ENCODE measurements at places on chromosomes 16 and 17.
A peak's percentile ranks its signal among the peaks of the same experiment; 100 is the strongest.

DNA sequence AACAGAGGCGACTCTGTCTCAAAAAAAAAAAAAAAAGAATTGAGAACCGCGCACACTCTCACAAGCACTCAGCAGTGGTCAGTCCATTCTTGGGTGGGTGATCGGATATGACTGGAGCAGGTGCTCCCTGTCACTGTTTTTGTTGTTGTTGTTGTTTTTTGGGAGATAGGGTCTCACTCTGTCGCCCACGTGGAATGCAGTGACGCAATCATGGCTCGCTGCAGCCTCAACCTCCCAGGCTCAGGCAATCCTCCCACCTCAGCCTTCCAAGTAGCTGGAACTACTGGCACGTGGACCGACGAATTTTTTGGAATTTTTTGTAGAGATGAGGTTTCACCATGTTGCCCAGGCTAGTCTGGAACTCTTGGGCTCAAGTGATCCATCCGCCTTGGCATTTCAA lies 30.0 kb downstream of the RAB11FIP3 start:
- no peak for DNase-seq

- DNase-seq: no peak
Observed at GRCh38 chr16:77014441-77014840, 176.5 kb upstream of the MON1B start.

- no peak for DNase-seq
Observed at GRCh38 chr16:50302472-50303005, 36.2 kb downstream of the ADCY7 start.

DNA sequence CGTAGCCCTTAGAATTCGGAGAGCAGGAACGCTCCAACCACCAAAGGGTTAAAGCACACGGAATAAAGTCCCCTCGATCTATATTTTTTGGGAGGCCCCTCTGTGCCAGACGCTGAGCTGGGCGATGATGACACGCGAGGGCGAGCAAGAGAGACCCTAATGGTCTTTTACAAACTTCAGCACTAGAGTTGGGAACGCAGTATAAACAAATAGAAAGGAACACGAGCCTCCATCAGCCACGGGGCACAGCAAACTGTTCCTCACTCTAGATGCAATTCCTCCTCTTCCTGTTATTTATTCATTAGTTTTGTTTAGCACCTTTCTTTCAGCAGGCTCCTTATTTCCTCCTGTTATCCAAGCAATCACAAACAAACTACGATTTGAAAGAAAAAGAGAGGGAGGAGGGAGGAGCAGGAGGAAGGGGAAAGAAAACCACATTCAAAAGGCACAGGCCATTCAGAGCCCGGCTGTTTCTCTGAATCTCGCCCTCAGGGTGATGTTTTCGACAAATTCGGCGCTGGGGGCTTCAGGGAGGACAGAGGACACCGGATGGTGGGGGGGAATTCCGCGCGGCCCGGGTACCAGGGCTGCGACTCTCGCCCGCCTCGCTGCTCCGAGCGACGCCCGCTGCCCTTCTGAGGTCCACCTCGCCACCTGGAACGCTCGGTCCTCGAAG lies 1.6 kb downstream of the TOX3 start:
- DNase-seq: peak; percentile 43

- DNase-seq: no peak
Observed at GRCh38 chr17:63753215-63753614, 11.6 kb upstream of the STRADA start.

DNA sequence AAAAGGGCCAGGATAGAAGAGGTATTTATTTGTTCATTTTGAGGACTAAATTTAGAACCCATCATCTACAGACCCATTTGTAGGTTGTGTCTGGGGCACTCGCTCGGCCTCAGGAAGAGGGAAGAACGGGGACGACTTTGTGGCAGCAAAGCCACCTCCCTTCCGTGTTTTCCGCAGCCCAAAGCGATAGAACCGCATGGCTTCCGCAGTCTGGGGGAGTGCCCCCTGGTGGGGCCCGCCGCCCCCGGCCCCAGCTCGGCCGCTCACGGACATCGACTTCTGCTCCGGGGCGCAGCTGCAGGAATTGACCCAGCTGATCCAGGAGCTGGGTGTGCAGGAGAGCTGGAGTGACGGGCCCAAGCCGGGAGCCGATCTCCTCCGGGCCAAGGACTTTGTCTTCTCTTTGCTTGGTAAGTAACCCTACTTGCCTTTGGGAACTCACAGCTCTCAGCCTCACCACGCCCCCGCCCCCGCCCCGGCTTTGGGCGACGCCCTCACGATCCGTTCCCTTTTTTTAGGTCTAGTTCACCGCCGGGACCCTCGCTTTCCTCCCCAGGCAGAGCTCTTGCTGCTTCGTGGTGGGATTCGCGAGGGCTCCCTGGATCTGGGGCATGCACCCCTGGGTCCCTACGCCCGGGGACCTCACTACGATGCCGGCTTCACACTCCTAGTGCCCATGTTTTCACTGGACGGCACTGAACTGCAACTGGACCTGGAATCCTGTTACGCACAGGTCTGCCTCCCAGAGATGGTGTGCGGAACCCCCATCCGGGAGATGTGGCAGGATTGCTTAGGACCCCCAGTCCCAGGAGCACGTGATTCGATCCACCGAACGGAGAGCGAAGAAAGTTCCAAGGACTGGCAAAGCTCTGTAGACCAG lies 681 bp downstream of the TMEM102 start:
- DNase-seq: peak; percentile 37

DNA sequence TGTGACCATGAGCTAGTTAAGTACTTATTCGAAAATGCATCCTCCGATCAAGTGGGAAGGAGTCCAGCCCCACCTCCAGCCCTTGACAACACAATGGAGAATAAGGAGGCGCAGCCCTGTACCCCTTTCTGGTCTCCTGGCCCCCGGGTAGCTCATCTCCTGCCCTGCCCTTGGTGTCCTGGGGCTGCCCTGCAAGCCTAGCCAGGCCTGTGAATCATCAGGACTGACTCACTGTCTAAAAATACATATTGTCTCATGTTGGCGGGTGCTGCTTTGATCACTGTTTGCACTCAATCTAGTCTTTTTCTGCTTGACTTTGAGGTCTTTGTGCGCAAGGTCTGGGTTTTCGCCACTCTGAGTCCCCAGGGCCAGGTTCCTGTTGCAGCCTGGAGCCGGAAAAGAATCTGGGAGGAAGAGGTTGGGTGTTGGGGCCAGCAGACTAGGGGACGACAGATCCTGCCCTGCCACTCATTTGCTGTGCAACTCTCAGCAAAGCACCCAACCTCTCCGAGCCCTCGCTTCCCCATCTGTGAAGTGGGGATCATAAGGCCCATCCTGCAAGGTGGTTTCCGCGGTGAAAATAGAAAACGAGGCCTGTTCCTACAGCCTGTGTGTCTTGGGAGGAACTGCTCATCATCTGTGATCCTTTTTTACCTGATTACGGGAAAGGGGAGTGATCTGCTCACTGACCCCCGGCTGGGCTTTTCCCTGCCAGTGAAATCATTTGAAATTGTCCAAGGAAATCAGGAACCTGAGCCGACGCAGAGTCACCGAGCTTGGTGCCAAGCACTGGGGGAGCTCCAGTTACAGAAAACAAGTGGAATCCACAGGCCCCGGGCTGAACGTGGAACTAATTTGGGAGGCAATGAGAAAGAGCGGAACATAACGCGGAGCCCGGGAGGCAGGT lies 230.4 kb downstream of the PARN start:
- DNase-seq: no peak

DNA sequence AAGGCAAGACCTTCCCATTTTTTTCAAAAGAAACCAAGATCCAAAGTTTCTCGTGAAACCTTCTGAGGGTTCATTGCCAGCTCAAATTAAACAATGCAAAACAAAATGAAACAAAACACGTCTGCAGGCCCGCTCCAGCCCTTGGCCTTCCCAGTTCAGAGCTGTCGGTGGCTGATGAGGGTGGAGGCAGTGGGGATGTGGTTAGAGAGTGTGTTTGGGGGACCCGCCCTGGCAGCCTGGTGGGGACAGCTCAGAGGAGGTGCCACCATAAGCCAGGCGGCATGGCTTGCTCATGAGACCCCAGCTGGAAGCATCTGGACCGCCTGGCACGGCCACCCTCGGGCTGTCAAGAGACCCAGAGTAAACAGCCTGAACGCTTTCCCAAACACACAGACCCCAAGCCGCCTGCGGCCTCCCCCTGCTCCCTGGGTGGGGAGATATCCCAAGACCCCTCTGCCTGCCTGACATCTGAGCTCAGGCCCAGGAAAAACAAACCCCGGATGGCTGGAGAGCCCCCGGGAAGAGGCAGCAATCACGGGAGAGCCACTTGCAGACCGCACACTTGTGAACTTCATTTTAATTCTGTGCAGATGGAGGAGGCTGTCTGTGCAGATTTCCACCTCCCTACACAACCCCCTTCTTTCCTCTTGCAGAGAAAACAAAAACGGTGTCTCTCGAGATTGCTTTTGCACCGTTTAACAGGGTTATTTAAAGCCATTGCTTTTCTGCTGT lies 35.4 kb upstream of the LITAF start:
- peak; percentile 56 for DNase-seq

GRCh38 chr17:70172923-70173322 lies 3.6 kb downstream of the KCNJ2 start:
- DNase-seq: no peak

DNA sequence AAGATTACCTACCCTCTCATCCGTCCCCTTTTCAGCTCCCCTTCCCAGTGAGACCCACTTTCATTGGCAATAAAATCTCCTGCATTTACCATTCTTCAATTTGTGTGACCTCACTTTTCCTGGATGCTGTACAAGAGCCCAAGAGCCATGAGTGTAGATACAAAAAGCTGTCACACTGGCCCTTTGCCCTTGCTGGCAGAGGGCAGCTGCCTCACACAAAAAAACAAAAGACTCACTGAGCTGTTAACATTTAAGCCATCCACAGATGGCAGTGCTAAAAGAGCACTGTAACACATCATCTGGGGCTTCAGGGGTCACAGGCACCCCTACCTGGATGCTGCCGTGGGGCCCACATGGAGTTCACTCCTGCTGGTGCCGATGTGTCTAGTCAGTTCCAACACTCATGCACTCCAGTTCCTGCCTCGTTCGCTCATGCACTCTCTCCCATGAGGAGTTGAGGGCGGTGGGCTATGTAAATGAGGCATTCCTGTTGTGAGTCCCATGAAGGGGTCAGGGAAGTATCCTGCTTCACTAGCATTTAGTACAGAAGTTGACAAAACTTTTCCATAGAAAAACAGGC lies 123.1 kb downstream of the CA10 start:
- DNase-seq: no peak

DNA sequence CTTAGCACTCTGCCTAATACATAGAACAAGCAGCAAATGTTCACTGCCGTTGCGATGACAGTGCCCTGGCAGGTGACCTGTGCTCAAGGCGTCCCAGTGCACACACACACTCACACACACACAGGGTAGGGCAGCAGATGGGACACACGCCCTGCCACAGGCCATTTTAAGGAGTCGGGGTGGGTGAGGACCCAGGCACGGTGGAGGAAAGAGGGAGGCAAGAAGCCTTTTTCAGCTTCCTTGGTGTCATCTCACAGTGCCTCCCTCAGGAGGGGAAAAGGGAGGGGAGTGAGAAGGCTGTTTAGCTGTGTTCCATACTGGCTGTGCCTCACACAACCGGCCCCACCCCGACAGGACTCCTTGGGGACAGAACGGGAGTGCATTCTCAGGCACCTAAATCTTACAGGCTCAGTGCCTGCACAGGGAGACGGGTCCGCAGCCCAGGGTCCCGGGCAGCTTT lies 1.5 kb downstream of the PITPNM3 start:
- DNase-seq: no peak

- DNase-seq: no peak
Observed at GRCh38 chr16:85137323-85138072, 25.2 kb upstream of the CIBAR2 start.

Data from NCI-H2171 treated with DMSO at 0.1 percent for 48 hours (cell line).